ENCODE measurements at places on chromosomes 6 and 20.

GRCh38 chr6:106894978-106895702, 79.4 kb downstream of the CD24 start:
- no peaks in the 10 kb centered on the region for H3K27me3 ChIP-seq
- H3K4me1 ChIP-seq: no peaks in the 10 kb centered on the region
- no peak overlapping the region for H3K27ac ChIP-seq
- no peak for DNase-seq
- H3K4me3 ChIP-seq: no peak overlapping the region

DNA sequence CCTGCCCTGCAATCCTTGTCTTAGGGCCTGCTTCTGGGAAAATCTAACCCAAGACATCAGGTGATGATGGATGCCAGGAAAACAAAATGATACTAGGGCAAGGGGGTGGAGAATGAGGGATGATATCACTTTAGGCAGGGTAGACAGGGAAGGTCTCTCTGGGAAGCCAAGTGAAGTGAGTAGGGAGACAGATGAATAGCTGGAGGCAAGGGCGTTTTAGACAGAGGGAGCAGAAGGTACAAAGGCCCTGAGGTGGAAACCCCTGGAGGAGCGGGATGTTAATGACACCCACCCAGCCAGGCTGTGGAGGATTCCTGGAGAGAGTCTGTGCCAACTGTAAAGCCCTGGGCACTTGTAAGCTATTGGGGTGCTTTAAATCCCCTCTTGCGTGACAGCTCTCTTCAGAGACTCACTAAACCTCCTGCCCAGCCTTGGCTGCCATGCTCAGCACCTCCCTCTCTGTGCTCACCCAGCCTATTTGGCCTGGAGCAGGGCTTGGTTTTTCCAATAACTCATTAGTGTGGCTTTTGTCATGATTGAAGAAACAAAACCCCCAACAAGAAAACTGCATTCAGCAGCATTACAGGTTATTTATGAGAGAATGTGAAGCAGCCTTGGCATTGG, 12.4 kb upstream of the MDGA1 start:
- H3K4me1 ChIP-seq: peaks cover 19% of the 10 kb centered on the region
- no peak overlapping the region for H3K27ac ChIP-seq
- no peaks in the 10 kb centered on the region for H3K27me3 ChIP-seq
- H3K36me3 ChIP-seq: no peaks in the 10 kb centered on the region

- no peaks in the 10 kb centered on the region for H3K36me3 ChIP-seq
- no peak overlapping the region for H3K4me3 ChIP-seq
- no peak for DNase-seq
Measured at GRCh38 chr6:79385333-79385732, 150.9 kb upstream of the HMGN3 start.

- DNase-seq: peak; percentile 90
- H3K4me3 ChIP-seq: no peak overlapping the region
- H3K4me1 ChIP-seq: no peaks in the 10 kb centered on the region
- no peaks in the 10 kb centered on the region for H3K36me3 ChIP-seq
- H3K27ac ChIP-seq: no peak overlapping the region
Measured at GRCh38 chr20:38321959-38322598, 18.1 kb downstream of the BPI start.

DNA sequence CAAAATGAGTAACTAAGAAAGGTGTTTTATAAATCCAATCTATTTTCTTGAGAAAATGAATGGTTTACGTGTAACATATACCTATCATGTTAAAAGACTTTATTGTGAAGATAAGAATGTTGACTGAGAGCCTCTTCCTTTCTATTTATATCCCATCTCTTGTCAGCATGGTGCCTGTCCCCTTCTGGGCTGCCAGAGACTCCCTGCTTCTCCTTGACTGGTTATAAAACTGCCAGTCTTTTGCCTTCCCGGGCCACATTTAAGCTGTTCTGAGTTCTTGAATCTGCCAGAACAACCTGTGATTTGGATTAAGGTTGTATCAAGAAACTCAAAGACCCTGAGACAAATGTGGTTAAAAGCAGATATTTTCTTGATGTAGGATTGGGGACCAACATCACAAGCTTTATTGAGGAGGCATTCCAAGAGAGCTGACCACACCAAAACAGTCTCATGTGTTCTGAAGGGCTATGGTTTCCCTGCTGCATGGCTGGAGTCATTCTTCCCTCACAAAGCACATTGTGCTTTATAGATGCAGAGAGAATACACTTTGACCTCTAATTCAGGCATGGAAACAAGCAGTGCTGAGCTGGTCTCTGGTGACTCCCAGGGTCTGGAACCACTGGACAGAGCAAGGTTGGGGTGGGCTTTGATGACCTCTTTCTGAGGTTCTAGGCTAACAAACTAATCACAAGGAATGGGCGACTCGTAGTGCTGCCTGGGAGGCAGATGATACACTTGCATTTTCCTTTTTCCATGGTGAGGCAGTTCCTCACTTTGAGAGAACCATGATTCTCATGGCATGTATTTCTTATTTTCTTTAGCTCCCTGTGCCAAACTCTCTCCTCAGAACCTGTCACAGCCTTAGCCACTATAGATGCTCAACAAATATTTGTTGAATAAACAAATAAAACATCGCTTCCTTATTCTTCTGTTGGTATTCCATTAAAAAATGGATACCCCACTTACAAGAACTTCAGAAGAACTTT, 205.0 kb upstream of the PREP start:
- H3K36me3 ChIP-seq: no peaks in the 10 kb centered on the region
- no peak overlapping the region for H3K27ac ChIP-seq
- no peak for DNase-seq

GRCh38 chr6:52333840-52334200, 28.1 kb upstream of the PAQR8 start:
- no peak overlapping the region for H3K27ac ChIP-seq
- no peaks in the 10 kb centered on the region for H3K36me3 ChIP-seq
- H3K27me3 ChIP-seq: no peaks in the 10 kb centered on the region
- H3K4me1 ChIP-seq: no peaks in the 10 kb centered on the region

DNA sequence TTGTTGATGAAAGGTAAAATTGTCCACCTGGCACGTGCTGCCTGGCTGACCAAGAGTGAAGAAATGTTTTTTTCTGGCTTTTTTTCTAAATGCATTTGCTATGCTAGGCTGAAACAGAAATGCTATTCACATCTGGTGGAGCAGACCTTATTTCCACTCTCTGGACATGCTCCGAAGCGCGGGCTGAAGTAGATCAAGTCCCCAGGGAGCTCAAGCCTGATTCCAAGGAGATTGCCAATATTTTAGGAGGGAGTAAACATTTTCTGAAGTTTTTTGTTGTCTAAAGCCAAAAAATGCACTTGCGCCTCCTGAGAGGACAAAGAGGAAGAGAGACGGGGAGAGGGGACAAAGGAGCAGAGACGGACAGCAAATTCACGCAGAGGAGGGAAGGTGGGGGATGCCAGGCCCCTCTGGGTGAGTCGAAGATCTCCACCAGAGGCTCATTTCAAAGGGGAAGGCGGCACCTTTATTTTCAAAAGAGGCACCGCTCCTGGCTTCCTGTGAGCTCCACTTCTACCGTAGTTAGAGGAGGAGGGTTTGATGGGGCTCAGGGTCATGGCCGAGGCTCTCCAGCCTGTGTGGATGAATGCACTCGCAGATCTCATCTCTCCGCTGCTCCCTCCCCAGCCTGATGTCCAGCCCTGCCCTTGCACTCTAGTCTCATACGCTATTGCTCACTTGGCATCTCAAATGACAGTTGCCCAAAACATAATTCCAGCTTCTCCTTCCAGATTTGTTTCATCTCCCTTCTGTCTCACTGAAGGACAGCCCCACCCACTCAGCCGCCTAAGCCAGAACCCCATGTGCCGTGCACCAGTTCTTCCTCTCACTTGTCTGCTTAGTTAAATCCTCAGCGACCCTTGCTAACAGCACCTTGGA, 23.1 kb upstream of the SMOC2 start:
- H3K4me3 ChIP-seq: no peak overlapping the region
- peaks cover 5% of the 10 kb centered on the region for H3K27me3 ChIP-seq
- H3K27ac ChIP-seq: no peak overlapping the region
- H3K36me3 ChIP-seq: no peaks in the 10 kb centered on the region
- DNase-seq: no peak

DNA sequence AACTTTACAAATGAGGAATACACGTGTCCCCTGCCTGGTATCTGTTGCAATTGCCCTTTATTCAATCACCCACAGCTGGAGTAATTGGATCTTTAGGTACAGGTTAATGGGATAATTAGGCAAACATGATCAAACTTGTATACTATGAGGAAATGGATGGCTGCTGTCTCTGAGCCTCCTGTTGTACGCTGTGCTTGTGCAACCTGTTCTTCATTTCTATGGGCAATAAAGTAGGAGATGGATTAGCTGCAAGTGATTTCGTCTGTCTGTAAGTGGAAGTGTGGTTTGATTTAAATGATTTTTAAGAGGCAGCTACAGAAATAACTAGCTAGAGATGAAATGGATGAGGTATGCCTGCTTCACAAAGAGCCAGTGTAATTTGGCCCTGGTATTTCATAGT, 474.1 kb downstream of the RNF144B start:
- H3K4me3 ChIP-seq: no peak overlapping the region
- H3K27me3 ChIP-seq: no peaks in the 10 kb centered on the region
- H3K27ac ChIP-seq: no peak overlapping the region
- no peaks in the 10 kb centered on the region for H3K4me1 ChIP-seq
- H3K36me3 ChIP-seq: no peaks in the 10 kb centered on the region

- peaks cover 6% of the 10 kb centered on the region for H3K4me1 ChIP-seq
- no peak overlapping the region for H3K4me3 ChIP-seq
- H3K27ac ChIP-seq: no peak overlapping the region
- no peak for DNase-seq
- no peaks in the 10 kb centered on the region for H3K36me3 ChIP-seq
Measured at GRCh38 chr6:47059216-47059885, 17.2 kb upstream of the ADGRF1 start.

GRCh38 chr6:134425513-134425912, 107.6 kb upstream of the SGK1 start:
- H3K27ac ChIP-seq: no peak overlapping the region
- H3K27me3 ChIP-seq: no peaks in the 10 kb centered on the region
- no peak overlapping the region for H3K4me3 ChIP-seq
- no peaks in the 10 kb centered on the region for H3K36me3 ChIP-seq
- DNase-seq: no peak

DNA sequence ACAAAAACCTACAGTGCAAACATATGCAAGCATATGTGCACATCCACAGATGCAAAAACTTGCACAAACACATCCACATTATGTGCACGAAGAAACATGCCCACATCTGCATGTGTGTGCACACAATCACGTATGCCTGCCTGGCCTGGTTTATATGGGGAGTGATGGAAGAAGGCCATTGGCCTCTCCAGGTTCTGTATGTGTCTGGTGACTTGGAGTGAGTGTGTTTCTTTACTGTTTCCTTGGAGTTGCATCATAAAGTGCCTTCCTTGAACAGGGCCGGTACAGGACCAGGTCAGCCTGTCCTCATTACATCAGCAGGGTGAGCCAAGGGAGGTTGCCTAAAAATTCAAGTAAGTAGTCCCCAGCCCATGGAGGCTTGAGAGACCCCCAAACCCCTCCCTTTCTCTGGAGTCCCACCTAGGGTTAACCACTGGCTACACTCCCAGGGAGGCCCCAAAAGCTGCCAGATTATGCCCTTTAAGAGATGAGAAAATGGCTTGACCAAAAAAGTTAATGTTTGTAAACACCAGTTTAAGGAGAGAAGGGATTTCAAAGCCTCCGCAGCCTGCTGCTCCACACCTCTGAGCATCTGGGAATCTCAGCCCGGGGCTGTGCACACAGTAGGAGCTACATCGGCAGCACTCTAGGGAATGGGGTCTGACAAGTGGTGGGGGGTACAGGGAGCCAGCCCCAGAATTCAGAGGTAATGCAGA, 140.8 kb downstream of the VEGFA start:
- peaks cover 2% of the 10 kb centered on the region for H3K27me3 ChIP-seq
- DNase-seq: no peak
- no peaks in the 10 kb centered on the region for H3K36me3 ChIP-seq

DNA sequence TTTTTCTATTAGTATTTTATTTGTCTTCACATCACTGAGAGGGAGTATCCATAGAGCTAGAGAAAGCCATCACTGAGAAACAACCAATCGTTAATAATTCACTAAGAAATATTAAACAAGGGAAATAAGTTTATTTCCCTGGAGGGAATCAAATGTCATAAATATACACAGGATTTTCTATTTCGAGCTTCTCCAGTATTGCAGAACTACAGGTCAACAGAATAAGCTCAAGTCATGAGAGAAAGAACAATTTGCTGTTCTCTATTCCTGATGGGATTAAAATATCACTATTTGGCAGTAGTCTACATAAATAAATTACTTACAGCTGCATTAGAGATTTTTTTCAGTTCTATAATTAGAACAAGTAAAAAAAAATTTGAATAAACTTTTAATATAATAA, 2.2 kb upstream of the FAM162B start:
- peaks cover 31% of the 10 kb centered on the region for H3K27me3 ChIP-seq
- H3K4me3 ChIP-seq: no peak overlapping the region
- no peak overlapping the region for H3K27ac ChIP-seq

GRCh38 chr6:48835421-48835958, 627.6 kb downstream of the MMUT start:
- H3K27ac ChIP-seq: no peak overlapping the region
- DNase-seq: no peak
- no peak overlapping the region for H3K4me3 ChIP-seq
- H3K36me3 ChIP-seq: no peaks in the 10 kb centered on the region
- H3K4me1 ChIP-seq: no peaks in the 10 kb centered on the region

- no peaks in the 10 kb centered on the region for H3K36me3 ChIP-seq
- H3K27ac ChIP-seq: no peak overlapping the region
- H3K4me3 ChIP-seq: no peak overlapping the region
Measured at GRCh38 chr6:144265390-144265789, 19.7 kb upstream of the UTRN start.

DNA sequence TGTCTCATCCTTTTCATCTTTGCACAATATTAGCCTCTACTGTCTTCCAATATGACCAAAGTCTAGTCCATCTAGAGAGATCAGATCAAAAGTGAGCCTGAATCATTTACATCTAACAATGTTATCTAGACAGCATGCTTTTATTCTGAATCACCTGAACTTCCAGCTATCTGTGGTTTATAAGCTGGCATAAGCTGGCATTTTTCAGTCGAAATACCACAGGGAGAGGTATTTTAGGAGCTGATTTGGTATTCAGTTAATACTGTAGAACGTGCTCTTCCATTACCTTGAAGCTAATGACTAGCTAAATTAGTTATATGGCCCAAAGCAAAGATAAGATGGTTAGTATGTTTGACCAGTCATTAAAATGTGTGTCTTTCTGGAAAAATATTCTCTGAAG, 188.3 kb upstream of the AGPAT4 start:
- peaks cover 4% of the 10 kb centered on the region for H3K4me1 ChIP-seq
- no peaks in the 10 kb centered on the region for H3K36me3 ChIP-seq
- DNase-seq: no peak

GRCh38 chr6:30163090-30163917, at the start of gene TRIM15:
Gene TRIM15, plus strand, starts transcription at chr6:30163546. Its CDS starts 139 bp downstream, at chr6:30163685.
- DNase-seq: no peak
- H3K36me3 ChIP-seq: no peaks in the 10 kb centered on the region
- no peak within 1 kb of the TSS for H3K27ac ChIP-seq
- no peaks in the 10 kb centered on the region for H3K4me1 ChIP-seq

All from spinal cord (tissue), 10 donors.